ENCODE measurements at places on chromosomes 7 and 10.

- DNase-seq: no peak
Measured at GRCh38 chr7:45721686-45722598, 147.8 kb downstream of the ADCY1 start.

DNA sequence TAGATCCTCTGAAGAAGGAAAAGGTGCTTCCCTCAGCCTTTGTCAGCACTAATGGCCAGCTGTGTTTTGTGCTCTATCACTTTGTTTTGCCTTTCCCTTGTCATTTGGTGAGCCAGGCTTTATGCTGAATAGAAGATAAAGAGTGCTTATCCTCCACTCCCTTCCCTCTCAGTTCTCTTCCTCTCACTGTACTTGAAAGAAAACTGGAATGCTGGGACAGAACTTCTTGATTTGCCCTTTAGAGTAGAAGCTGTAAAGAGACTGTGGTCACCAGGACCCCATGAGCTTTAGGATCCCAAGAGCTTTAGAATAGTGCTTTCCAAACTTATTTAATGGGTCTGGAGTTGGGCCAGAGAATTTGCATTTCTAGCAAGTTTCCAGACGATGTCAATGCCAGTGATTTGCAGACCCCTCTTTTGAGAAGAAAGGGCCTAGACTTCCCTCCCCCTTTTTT lies 81.4 kb downstream of the LRRC4 start:
- DNase-seq: no peak

DNA sequence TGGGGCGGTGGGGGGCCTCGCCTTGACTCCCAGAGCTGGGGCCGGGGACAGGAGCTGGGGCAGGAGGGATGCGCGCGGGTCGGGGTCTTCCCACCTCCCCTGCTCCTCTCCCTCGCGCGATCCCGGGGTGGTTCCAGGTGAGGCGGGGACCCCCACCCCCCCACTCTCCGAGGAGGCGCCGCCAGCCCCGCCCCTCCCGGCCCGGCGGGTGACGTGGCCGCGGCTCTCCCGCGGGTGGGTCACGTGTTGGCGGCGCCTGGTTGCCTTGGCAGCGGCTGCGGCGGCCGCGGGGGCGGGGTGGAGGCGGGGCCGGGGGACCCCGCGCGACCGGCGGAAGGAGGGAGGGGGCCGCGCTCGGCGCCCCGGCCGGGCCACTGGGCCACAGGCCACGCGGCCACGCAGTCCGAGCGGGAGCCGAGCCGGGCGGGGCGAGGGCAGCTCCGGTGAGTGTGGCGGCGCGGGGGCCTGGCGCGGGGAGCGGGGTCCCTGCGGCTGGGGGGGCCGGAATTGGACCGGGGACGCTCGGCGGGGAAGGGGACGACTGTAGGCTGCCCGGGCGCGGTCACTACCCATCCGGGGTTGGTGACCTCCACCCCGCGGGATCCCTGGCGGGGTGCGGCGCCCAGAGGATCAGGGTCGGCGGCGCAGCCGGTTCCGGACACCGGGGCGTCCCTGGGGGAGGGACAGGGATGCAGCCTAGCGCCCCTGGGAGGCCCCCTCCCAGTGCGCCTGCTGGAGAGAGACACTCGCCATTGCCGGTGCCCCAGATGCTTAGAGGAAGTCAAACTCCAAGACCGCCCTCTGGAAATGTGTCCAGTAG lies at the start of gene ORAI2:
Gene ORAI2, plus strand, starts transcription at position 357 of the 820 bp plus-strand sequence. CDS start 5,382 bp downstream, outside the sequence.
- peak; percentile 50 for DNase-seq

- DNase-seq: no peak
Measured at GRCh38 chr7:127477295-127478023, 85.0 kb upstream of the ZNF800 start.

DNA sequence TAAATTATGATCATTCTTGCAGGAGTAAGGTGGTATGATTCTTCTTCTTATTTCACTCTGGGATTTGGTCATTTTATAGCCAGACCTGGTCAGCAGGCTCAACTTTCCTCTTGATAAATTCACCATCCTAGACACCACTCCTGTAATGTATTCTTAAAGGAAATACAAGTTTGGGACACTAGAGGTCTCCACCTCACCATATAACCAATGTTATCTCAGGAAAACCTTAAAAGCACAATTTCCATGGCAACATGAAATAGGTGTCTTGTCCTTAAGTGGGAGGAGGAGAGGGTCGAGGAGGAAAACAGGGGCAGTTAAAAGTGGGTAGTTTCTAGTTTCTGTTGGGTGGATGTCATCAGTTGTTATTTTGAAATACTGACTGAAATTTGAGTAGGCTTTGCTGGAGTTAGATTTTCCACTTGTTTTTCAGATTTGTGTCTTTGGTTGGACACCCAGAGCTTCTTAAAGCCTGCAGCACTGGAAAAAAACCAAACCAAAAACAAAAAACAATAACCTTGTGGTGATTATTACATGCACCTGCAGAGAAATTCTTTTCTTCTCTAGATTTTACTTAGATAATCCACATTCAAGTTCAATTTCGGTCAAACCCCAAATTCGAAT lies 163.1 kb downstream of the PRKCQ start:
- peak; percentile 42 for DNase-seq

DNA sequence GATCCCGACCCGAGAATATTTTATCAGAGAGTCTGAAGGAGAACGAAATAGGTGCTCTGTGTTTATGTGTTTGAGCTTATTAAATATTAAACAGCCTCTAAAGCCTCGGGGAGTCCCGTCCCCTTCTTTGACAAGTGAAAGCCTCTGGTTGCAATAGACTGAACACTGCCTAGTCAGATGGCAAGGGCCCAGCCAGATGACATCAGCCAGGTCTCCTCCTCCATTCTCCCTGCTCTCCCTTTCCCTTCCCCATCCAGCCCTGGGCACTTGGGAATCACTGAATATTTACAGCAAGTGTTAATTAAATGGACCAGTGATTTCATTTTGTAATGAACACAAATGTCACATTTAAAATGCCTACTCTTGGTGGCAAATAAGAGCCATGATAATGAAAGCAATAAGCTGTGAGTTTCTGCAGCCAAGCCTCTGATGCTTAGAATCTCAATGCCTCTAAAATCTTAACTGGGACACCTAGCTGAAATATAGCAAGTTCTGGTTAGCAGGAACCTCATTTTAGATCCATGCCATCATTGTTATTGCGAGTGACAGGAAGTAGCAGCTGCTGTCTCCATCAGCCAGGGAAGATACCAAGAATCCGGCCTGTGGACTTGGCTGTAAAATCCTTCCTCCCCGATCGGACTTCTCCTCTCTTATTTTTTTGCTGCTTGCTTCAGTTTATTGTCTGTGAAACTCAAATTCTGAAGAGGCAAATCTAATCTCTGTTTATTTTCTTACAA lies 202.1 kb downstream of the PRPF18 start:
- DNase-seq: peak; percentile 63

DNA sequence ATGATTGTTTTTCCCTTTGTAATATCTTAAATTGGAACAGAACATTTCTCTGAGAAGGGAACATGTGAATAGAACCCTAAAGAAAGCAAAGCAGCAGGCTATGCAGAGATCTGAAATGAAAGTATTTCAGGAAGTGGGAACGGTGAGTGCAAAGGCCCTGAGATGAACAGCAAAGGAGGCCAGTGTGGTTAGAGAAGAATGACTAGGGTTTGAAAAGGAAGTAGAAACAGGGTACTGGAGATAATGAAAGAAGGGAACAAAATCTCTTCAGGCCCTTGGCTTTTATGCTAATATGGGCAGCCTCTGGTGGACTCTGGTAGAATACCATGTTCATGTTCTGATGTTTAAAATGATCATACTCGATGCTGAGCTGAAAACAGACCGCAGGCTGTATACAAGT lies 22.2 kb downstream of the ARHGAP21 start:
- DNase-seq: no peak

GRCh38 chr7:162632-163297 lies 29.6 kb upstream of the FAM20C start:
- DNase-seq: no peak

- no peak for DNase-seq
Measured at GRCh38 chr7:40354711-40355110, 219.9 kb downstream of the SUGCT start.

- no peak for DNase-seq
Measured at GRCh38 chr7:64485623-64486022, 77.2 kb downstream of the ZNF680 start.

- DNase-seq: no peak
Measured at GRCh38 chr10:103533827-103534226, 40.3 kb downstream of the NEURL1 start.

GRCh38 chr10:92742331-92743228 lies 52.8 kb downstream of the HHEX start:
- no peak for DNase-seq

- DNase-seq: peak; percentile 63
Measured at GRCh38 chr7:34672430-34672829, 14.4 kb downstream of the NPSR1 start.

GRCh38 chr10:31025142-31025541 lies 6.5 kb downstream of the ZNF438 start:
- DNase-seq: no peak

DNA sequence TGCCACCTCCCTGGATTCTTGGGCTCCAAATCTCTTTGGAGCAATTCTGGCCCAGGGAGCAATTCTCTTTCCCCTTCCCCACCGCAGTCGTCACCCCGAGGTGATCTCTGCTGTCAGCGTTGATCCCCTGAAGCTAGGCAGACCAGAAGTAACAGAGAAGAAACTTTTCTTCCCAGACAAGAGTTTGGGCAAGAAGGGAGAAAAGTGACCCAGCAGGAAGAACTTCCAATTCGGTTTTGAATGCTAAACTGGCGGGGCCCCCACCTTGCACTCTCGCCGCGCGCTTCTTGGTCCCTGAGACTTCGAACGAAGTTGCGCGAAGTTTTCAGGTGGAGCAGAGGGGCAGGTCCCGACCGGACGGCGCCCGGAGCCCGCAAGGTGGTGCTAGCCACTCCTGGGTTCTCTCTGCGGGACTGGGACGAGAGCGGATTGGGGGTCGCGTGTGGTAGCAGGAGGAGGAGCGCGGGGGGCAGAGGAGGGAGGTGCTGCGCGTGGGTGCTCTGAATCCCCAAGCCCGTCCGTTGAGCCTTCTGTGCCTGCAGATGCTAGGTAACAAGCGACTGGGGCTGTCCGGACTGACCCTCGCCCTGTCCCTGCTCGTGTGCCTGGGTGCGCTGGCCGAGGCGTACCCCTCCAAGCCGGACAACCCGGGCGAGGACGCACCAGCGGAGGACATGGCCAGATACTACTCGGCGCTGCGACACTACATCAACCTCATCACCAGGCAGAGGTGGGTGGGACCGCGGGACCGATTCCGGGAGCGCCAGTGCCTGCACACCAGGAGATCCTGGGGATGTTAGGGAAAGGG lies 913 bp downstream of the NPY start:
- DNase-seq: no peak

DNA sequence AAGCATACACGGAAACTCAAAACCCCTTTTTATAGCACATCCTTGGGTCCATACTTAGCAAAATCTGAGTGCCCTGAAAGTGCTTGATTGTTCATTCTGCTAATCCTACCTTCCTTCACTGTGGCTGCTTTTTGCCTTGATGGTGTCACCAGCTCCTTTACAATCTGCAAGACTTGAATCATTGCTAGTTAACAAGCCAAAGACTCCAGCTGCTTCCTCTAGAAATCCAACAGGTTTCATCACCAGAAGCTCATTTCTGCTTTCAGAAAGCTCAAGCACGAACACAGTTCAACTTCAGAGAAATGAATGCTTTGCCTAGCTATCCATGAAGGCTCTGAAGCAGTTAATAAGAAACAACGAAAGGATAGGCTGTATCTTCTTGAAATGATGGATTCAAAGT lies 38.0 kb downstream of the USP6NL start:
- DNase-seq: no peak

- no peak for DNase-seq
Measured at GRCh38 chr10:120813085-120813484, 38.1 kb upstream of the WDR11 start.

- DNase-seq: no peak
Measured at GRCh38 chr10:94308866-94309265, 53.9 kb downstream of the NOC3L start.

DNA sequence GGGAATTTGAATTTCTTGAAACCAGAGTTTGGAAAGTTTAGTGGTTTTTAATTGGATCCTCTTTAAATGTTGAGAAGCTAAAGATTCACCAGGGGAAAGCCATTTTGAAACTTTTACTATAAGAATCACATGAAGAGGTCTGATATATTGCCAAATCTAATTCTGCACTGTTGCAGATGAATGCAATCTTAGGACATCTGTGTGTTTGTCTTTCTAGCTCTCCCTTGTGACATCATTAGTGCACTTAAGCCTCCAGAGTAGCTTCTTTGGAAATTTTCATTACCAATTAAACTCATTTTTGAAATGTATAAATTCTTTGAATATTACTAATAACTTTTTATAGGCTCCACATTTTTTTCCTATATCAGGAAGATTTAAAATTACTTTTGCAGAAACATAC lies 160.2 kb downstream of the BICC1 start:
- no peak for DNase-seq

DNA sequence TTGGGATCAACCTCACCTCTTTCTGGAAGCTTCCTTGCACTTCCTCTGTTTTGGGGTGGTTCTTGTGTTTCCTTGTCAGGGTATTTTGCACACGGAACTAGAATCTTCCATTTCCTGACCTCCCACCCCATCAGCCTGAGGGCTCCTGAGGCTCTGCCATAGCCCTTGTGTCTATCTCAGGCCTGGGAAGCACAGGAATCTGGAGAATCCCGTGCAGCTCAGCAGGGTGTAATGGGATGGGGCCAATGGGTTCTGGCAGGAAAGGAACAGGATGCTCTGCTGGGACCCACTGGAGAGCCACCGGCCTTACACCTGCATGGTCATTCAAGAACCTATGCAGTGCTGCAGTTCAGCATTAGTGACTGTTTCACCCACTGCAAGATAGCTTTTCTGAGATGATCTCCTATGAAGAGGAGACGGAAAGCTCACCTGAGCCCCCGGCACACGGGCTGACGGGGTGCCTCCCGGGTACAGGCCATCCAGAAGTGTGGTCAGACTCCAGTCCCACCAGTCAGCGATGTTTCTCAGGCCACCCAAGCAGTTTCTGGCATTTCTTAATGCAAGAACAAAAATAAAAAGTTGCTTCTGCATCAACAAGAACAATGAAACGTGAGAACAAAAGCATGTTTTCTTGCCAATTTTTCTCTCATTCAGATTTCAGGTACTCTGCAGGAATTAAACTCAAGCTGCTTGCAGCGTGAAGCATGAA lies 133.2 kb downstream of the PKD1L1 start:
- DNase-seq: no peak

GRCh38 chr7:93923942-93924341 lies 2.4 kb downstream of the GNG11 start:
- peak; percentile 21 for DNase-seq

DNA sequence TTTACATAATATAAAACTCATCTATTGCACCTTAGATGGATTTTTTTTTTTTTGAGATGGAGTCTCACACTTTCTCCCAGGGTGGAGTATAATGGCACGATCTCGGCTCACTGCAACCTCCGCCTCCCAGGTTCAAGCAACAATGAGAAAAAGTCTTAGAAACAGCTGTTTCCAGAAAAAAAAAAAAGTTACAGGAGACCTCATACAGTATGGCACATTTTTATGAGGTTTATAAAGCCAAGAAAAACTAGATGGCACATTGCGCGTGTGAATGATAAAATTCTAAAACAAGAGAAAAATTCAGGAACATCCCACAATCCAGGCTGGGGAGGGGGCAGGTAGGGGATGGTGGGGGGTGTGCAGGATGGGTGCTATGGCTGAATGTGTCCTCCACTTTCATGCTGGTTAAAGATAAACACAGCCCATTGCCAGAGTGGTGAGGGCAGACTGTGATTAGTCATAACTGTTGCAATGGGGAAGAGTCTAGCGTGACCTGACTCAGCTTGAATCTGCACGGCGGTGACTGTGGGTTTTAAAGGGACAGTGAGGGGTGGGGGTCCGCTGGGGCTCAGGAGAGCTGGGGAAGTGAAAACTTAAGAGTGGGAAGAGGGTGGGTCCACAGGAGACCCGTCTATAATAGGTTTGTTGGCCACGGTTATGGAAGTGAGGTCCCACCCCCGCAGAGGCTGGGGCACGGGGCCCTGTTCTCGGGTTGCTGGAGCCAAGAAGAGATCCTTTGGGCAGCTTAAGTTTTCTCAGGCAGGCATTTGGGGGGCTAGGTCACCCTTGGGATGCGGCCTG lies 11.9 kb upstream of the LRRC27 start:
- DNase-seq: peak; percentile 87

All from RCC 7860 (cell line).